Muscle of arm (tissue), 14 donors: ENCODE measurements at places on chromosomes 11 and 22. TPM values are rescaled to one million over a fixed set of nuclear protein-coding genes. Genes with fewer than 3 reads are reported as not detected.

Gene MUS81
- polyA plus RNA-seq: 37.3 TPM

Gene LAYN
- 8.1 TPM for polyA plus RNA-seq

Gene FIBIN
- polyA plus RNA-seq: 82.6 TPM

Gene NXPE2
- polyA plus RNA-seq: not detected
